ENCODE measurements at places on chromosomes 11 and 22.
A peak's percentile ranks its signal among the peaks of the same experiment; 100 is the strongest.

- no peaks in the 10 kb centered on the region for H3K27me3 ChIP-seq
- no peaks in the 10 kb centered on the region for H3K36me3 ChIP-seq
- DNase-seq: no peak
- H3K27ac ChIP-seq: no peak overlapping the region
Measured at GRCh38 chr11:115919341-115920091, 415.3 kb upstream of the CADM1 start.

DNA sequence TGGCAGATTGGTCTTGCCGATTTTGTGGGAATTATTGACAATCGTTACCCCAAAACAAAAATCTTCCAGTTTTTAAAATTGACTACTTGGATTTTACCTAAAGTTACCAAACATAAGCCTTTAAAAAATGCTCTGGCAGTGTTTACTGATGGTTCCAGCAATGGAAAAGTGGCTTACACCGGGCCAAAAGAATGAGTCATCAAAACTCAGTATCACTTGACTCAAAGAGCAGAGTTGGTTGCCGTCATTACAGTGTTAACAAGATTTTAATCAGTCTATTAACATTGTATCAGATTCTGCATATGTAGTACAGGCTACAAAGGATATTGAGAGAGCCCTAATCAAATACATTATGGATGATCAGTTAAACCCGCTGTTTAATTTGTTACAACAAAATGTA is 37.2 kb downstream of the IGLL1 start:
- no peak overlapping the region for H3K4me3 ChIP-seq
- DNase-seq: no peak
- no peak overlapping the region for H3K27ac ChIP-seq
- H3K27me3 ChIP-seq: no peaks in the 10 kb centered on the region
- no peaks in the 10 kb centered on the region for H3K4me1 ChIP-seq
- H3K36me3 ChIP-seq: no peaks in the 10 kb centered on the region

GRCh38 chr11:81874635-81875034 is 859.0 kb downstream of the FAM181B start:
- H3K4me3 ChIP-seq: no peak overlapping the region
- H3K4me1 ChIP-seq: no peaks in the 10 kb centered on the region
- H3K27ac ChIP-seq: no peak overlapping the region

- H3K27me3 ChIP-seq: peaks cover 26% of the 10 kb centered on the region
- DNase-seq: no peak
- no peak overlapping the region for H3K4me3 ChIP-seq
- no peak overlapping the region for H3K27ac ChIP-seq
- no peaks in the 10 kb centered on the region for H3K4me1 ChIP-seq
Measured at GRCh38 chr22:44618400-44618799, 83.6 kb upstream of the PRR5 start.

GRCh38 chr11:9385327-9385899 is 961 bp downstream of the IPO7 start:
- peaks cover 34% of the 10 kb centered on the region for H3K4me1 ChIP-seq
- no peaks in the 10 kb centered on the region for H3K27me3 ChIP-seq
- H3K36me3 ChIP-seq: no peaks in the 10 kb centered on the region
- H3K4me3 ChIP-seq: peak overlapping the region; percentile 82

GRCh38 chr11:106853850-106854401 is 164.3 kb downstream of the GUCY1A2 start:
- no peaks in the 10 kb centered on the region for H3K27me3 ChIP-seq
- DNase-seq: no peak
- H3K36me3 ChIP-seq: no peaks in the 10 kb centered on the region
- H3K27ac ChIP-seq: no peak overlapping the region
- no peak overlapping the region for H3K4me3 ChIP-seq

GRCh38 chr11:88015170-88015569 is 160.1 kb downstream of the RAB38 start:
- peaks cover 9% of the 10 kb centered on the region for H3K4me1 ChIP-seq
- no peak overlapping the region for H3K4me3 ChIP-seq

DNA sequence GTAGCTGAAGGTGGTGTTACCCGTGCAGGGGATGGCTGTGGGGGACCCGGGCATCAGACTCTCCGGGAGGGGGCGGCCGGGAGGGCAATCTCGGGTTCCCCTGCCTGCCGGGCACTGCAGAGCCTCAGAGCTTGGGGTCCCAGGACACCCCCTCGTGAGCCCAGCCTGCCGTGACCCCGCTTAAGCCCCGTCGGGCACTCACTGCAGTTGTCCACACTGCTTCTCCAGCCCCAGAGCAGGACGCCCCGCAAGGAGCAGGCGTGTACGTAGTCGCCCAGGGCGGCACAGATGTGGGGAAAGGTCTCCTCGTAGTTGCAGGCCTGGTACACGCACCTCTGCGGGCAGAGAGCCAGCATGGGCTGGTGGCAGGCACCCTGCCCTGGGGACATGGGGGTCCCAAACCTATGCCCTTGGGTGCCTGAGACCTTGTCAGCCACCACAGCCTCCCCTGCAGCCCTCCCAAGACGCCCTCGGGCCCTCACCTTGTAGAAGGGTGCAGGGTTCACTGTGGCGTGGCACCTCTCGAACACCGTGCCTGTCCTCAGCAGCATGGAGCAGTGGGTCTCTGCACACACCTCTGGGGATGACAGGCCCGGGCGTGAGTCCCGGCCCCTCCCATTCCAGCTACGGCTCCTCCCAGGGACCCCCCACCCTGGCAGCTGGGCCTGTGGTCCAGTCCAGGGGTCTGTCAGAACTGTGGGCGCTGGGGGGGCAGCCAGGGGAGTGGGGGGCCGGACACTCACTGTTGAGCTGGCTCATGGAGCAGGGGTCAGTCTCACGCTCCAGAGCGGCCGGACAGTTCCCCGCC is 8.8 kb downstream of the MUC6 start:
- H3K4me1 ChIP-seq: no peaks in the 10 kb centered on the region
- DNase-seq: no peak
- H3K4me3 ChIP-seq: no peak overlapping the region
- H3K36me3 ChIP-seq: no peaks in the 10 kb centered on the region
- no peak overlapping the region for H3K27ac ChIP-seq

GRCh38 chr11:119459293-119459976 is 36.5 kb upstream of the THY1 start:
- DNase-seq: no peak
- H3K36me3 ChIP-seq: no peaks in the 10 kb centered on the region
- H3K27me3 ChIP-seq: no peaks in the 10 kb centered on the region
- H3K4me1 ChIP-seq: peaks cover 2% of the 10 kb centered on the region

- peak within 1 kb of the TSS; percentile 81 for H3K4me3 ChIP-seq
- no peaks in the 10 kb centered on the region for H3K36me3 ChIP-seq
- H3K4me1 ChIP-seq: peaks cover 17% of the 10 kb centered on the region
- peak within 1 kb of the TSS; percentile 79 for H3K27ac ChIP-seq
Measured at GRCh38 chr11:44950625-44951476, at the start of gene TP53I11. TSS of gene TP53I11 (minus strand) at chr11:44950883. CDS start at chr11:44938335, 12,548 bp downstream.

DNA sequence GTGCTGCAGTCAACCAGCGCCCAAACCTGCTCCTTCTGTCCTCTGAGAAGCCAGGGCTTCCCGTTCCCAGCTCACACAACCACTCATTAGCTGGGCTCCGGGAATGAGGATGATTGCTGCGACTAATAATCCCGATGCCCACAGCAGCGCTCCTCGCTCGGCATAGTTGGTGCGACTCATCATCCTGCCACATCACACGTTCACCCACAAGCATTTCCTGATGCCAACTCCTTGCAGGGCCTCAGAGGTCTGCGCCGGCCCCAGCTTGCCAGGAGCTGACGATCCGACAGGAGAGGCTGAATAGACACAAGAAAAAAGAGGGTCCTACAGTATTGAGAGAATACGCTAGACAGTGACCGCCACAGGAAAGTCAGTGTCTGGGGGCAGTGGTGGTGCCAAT is 10.6 kb upstream of the CSNK1E start:
- H3K4me3 ChIP-seq: no peak overlapping the region
- H3K4me1 ChIP-seq: no peaks in the 10 kb centered on the region
- no peaks in the 10 kb centered on the region for H3K36me3 ChIP-seq
- no peak for DNase-seq

DNA sequence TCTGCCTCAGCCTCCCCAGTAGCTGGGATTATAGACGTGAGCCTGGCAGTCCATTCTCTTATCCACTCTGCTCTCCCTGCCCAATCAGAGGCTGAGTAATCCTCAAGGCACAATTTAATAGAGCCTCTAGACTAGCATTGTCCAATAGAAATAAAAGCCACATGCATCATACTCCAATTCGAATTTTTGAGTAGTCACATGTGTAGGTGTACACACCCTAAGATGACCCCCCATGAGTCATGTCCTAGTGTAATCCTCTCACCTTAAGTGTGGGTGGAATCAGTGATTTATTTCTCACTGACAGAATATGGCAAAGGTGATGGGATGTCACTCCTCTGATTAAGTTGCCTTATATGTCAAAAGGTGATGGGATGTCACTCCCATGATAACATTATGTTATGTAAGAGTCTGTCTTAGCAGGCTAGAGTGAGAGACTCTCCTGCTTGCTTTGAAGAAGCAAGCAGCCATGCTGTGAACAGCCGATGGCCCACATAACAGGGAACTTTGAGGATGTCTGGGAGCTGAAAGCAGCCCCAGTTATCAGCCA is 61.3 kb downstream of the MN1 start:
- H3K4me3 ChIP-seq: no peak overlapping the region
- H3K36me3 ChIP-seq: no peaks in the 10 kb centered on the region
- H3K4me1 ChIP-seq: no peaks in the 10 kb centered on the region
- no peaks in the 10 kb centered on the region for H3K27me3 ChIP-seq
- no peak overlapping the region for H3K27ac ChIP-seq

- H3K4me3 ChIP-seq: no peak overlapping the region
- no peaks in the 10 kb centered on the region for H3K4me1 ChIP-seq
- H3K36me3 ChIP-seq: no peaks in the 10 kb centered on the region
- no peak for DNase-seq
- no peaks in the 10 kb centered on the region for H3K27me3 ChIP-seq
- no peak overlapping the region for H3K27ac ChIP-seq
Measured at GRCh38 chr11:20249378-20249777, 89.1 kb upstream of the DBX1 start.

DNA sequence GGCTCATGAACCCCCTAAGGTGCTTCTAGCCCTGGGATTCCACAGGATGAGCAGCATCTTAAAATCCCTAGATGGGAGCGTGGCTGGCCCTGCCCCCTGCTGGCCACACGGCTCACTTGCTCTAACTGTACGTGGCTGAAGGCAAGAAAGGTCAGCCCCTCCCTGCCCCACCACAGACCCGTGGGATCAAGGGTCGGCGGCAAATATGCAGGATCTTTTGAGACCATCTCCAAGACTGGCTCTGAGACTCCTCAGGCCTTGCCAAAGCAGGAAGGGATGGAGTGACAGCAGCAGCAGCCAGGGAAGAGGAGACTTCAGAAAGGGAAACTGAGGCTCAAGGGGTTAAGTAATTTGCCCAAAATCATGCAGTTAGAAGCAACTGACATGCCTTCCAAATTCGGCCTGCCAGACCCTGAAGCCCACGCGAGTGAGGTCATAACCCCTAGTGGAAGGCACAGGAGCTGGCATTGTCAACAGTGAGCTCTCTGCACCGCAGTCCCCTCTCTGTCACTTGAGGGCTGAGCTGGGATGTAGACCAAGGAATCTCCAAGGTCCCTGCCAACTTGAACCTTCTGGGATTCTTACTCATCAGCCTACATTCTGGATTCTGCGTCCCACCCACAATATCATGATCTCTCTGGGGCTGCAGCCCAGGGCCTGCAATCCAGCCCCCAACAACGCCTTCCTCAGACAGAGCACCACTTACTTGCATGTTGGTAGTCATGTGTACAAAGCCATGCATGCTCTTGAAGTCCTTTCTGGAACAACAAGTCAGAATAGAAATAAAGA is 31.4 kb downstream of the CREB3L1 start:
- no peaks in the 10 kb centered on the region for H3K4me1 ChIP-seq
- no peaks in the 10 kb centered on the region for H3K36me3 ChIP-seq
- no peak overlapping the region for H3K27ac ChIP-seq

DNA sequence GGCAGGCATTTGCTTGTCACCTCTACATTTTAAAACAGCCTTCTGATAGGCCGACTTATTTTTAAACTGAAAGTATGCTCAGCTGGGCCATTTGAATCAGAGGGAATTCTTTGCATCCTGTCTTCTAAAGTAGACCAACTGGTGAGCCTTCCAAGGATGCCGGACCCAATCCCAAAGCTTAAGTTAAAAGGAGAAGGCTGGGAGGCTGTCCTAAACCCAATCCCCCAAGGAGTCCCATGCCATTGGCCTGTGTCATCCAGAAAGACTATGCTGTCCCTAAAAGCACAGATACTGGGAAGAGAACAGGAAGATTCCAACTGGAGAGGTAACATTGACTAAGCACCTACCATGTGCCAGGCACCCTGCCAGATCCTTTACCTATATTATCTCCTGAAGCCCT is 18.0 kb downstream of the TENM4 start:
- no peaks in the 10 kb centered on the region for H3K36me3 ChIP-seq
- no peak overlapping the region for H3K4me3 ChIP-seq
- no peak for DNase-seq
- H3K4me1 ChIP-seq: no peaks in the 10 kb centered on the region
- no peaks in the 10 kb centered on the region for H3K27me3 ChIP-seq
- no peak overlapping the region for H3K27ac ChIP-seq

GRCh38 chr11:67262731-67263675 is 3.3 kb upstream of the GRK2 start:
- no peaks in the 10 kb centered on the region for H3K27me3 ChIP-seq
- no peak overlapping the region for H3K27ac ChIP-seq
- DNase-seq: peak; percentile 74
- H3K4me1 ChIP-seq: peaks cover 14% of the 10 kb centered on the region
- H3K4me3 ChIP-seq: no peak overlapping the region

- peaks cover 3% of the 10 kb centered on the region for H3K4me1 ChIP-seq
- no peaks in the 10 kb centered on the region for H3K27me3 ChIP-seq
Measured at GRCh38 chr22:45465633-45466032, 37.0 kb upstream of the FBLN1 start.

DNA sequence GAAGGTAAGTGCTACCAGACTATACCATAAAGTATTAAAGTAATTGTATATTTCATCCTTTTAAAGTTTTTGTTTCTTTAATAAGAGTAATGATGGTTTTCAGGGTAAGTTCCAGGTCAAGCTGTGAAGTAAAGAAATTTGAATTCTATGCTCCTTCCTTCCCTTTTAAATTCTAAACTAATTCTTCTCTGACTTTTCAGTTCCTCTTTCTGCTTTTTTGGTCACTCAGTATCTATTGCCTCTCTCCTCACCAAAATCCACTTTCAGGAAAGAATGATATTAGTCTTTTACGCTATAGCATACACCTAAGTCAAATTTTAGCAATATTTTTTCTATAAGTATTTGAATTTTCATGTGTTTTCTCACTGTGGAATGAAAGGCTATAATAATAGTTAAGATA is 8.2 kb downstream of the MMP8 start:
- H3K4me1 ChIP-seq: no peaks in the 10 kb centered on the region
- no peaks in the 10 kb centered on the region for H3K27me3 ChIP-seq
- DNase-seq: no peak
- H3K27ac ChIP-seq: no peak overlapping the region

GRCh38 chr11:125975634-125976033 is 29.8 kb downstream of the VSIG10L2 start:
- no peak overlapping the region for H3K27ac ChIP-seq
- DNase-seq: no peak
- H3K4me1 ChIP-seq: no peaks in the 10 kb centered on the region
- no peaks in the 10 kb centered on the region for H3K27me3 ChIP-seq
- no peaks in the 10 kb centered on the region for H3K36me3 ChIP-seq
